Adrenal gland (tissue), 19 donors: ENCODE measurements at places on chromosomes 5 and 9. TPM values are rescaled to one million over a fixed set of nuclear protein-coding genes. Genes with fewer than 3 reads are reported as not detected.

The SPATA31C1 gene
- polyA plus RNA-seq: not detected

The SLC36A1 gene
- polyA plus RNA-seq: 6.4 TPM

The PAM gene
- 236 TPM for polyA plus RNA-seq

The PCDHGB1 gene
- polyA plus RNA-seq: 0.20 TPM

The IFNK gene
- not detected for polyA plus RNA-seq

The IFNA6 gene
- not detected for polyA plus RNA-seq

The NEUROG1 gene
- not detected for polyA plus RNA-seq

The PRUNE2 gene
- polyA plus RNA-seq: 7.4 TPM

DNA sequence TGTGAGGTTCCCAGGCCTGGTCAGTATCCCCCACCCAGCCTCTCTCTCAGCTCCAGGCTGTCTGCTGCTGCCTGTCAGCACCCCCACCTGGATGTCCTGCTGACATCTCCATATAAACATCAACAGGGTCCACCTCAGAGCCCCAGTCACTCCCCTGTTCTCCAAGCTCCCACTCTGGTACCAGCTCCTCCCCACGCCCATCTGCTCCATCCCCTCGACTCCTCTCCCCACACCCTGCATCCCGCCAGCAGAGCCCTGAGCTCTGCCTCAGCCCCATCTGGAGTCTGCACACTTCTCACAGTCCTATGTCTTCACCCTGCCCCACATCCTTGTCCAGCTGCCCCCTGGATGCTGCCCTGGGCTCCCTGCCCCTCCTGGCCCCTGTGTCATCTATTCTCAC, 67.7 kb upstream of the LRRTM2 start:
- peak; percentile 50 for DNase-seq

- peak; percentile 31 for DNase-seq
Observed at GRCh38 chr5:140140435-140140834, 14.7 kb downstream of the IGIP start.

GRCh38 chr5:36057386-36057785, 9.3 kb downstream of the UGT3A2 start:
- DNase-seq: no peak

DNA sequence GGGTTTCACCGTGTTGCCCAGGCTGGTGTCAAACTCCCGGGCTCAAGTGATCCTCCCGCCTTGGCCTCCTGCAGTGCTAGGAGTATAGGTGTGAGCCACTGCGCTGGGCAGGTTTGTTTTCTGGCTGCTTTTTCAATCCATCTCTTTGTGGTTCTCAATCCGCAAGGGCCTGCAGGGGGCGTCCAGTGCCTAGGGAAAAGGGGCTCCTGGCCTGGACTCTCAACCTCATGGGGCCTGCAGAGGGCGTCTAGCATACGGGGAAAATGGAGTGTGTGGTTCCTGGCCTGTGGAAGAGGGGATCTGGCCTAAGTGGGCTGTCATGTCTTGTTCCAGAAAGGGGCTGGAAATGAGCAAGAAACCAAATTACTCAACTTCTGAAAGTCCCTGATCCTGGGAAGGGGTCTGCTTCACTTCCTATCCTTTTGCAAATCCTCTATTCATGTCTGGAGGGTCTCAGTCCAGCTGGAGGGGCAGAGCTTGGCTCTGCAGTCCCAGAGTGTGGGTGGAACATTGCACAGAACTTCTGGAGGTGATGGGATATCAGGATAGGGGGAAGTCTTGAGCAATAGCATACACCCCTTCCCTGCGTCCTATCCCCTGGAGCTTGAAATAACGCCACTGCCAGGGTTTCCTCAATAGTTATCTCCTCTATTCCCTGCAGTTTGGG, 12.7 kb upstream of the CCL27 start:
- peak; percentile 40 for DNase-seq

- DNase-seq: no peak
Observed at GRCh38 chr9:121694600-121694999, 43.2 kb downstream of the DAB2IP start.

DNA sequence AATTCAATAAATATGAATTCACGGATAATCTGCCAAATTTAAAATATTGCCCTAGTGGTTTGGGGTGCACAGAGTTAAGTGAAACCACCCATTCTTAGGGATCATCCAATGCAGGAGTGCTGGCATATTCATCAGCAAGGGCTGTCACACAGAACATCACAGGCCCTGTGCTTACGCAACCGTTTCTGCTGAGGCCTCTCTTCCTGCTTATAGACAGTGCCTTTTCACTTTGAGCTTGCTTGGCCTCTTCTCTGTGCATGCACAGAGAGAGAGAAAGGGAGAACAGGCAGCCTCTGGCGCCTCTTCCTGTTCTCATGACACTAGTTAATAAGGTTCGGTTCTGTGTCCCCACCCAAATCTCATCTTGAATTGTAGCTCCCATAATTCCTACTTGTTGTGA, 366.3 kb downstream of the ICE1 start:
- DNase-seq: no peak

DNA sequence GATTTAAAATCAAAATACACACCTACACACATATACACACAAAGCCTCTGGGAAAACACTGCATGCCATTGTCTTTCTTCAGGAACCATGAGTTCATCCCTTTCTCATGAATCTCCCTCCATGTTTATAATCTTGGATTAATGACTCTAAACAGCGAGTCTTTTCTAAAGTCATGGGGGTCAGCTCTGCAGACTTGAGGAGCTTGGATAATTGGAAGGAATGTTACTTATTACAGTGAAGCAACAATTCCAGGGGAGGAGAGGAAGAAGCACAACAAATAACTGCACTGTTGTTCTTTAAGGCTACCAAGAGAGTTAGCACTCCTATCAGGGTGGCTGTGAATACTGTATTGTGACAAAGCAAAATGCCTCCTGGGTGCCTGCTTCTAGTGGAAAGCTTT, 444.7 kb downstream of the ANXA1 start:
- DNase-seq: no peak

DNA sequence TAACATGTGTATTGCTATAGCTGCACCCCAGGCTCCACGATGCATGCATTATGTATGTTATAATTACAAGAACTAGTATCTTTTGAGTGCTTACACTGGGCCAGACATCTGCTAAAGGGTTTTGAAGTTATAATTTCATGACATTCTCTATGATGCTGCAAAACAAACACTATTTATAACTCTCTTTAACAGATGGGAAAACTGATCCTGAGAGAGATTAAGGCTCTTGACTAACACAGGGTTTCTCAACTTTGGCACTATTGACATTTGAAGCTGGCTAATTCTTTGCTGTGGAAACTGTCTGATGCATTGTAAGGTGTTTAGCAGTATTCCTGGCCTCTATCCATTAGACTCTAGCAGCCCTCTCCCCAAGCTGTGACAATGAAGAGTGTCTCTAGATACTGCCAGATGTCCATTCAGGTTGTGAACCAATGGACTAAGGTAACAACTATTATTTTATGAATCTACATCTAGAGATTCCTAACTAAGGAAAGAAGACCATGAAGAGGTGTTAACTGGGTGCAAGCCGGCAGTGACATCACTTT, 258.6 kb downstream of the ASTN2 start:
- DNase-seq: no peak

GRCh38 chr9:38362852-38363588, 29.5 kb upstream of the ALDH1B1 start:
- peak; percentile 66 for DNase-seq

DNA sequence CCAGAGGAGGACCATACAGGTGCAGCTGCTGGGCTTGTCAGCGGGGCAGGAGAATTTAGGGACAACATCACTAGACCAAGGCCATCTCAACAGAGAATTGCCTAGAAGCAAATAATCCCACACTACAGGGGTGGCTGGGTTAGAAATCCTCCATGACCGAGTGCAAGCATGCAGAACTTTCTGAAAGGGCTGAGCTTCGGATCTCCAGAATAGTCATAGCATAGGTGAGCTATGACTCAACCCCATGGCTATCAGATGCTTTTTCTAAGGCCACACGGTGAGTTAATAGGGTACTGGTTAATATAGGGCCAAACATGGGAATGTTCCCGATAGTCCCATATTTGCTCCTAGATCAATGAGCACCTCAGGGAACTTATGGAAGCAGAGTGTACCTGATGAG, 4.2 kb downstream of the KCNIP1 start:
- DNase-seq: no peak

DNA sequence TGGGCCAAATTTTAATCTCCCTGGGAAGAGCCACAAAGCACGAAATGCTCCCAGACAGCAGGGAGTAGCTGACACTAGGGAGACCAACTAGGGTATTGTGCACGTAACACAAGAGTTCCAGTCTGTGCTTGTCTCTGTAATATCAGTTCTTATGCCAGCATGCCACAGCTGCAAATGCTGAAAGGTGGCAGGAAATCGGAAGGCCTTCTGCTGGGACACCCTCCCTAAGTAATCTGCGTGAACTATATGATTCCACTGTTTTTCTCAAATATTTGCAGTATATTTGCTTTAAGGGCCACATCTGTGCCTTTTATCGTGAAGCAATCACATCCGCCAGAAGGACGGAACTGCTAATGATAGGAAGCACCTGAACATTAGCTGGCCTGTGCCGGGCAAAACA, 12.6 kb downstream of the VLDLR start:
- no peak for DNase-seq

DNA sequence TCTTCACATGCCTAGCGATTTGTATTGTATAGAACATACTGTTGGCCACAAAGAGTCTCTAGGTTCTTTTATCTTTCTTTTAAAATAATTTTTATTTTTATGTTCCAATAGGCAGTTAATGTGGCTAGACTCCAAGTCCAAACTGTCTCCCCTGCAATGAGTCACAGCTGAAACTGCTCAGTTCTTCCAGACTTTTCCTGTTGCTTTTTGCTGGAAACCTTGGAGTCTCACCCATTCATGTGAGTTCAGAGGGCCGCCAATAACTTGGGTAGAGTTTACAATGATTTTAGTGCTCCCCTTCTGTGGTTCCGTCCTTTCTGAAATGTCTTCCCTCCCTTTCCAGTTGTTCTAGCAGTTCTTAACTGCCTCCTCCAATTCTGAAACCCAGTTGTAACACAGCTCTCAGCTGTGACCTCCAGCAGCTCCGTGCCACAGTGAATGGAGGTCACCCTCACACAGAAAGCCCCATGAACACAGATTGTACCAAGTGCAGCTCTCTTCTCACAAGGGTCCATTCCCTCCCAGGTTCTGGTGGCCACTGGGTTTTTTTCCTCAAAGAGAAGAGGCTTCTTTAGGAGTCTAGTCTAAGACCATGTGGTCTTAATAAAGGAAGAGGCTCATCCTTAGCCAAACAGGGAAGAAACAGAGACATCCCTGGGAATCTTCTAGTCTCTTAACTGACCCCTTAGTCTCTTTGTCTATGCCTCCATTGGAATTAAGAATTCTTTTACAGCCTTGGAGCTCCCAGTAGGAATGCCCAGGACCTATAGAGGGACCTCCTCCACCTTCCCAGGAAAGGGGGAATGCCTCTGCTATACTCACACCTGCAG, 198.5 kb downstream of the SPOCK1 start:
- DNase-seq: peak; percentile 54

GRCh38 chr9:3954331-3955304, 345.2 kb downstream of the GLIS3 start:
- DNase-seq: peak; percentile 57

GRCh38 chr5:172885597-172886340, 51.7 kb downstream of the ERGIC1 start:
- peak; percentile 44 for DNase-seq

GRCh38 chr5:67976891-67977601, 238.5 kb upstream of the PIK3R1 start:
- DNase-seq: no peak

DNA sequence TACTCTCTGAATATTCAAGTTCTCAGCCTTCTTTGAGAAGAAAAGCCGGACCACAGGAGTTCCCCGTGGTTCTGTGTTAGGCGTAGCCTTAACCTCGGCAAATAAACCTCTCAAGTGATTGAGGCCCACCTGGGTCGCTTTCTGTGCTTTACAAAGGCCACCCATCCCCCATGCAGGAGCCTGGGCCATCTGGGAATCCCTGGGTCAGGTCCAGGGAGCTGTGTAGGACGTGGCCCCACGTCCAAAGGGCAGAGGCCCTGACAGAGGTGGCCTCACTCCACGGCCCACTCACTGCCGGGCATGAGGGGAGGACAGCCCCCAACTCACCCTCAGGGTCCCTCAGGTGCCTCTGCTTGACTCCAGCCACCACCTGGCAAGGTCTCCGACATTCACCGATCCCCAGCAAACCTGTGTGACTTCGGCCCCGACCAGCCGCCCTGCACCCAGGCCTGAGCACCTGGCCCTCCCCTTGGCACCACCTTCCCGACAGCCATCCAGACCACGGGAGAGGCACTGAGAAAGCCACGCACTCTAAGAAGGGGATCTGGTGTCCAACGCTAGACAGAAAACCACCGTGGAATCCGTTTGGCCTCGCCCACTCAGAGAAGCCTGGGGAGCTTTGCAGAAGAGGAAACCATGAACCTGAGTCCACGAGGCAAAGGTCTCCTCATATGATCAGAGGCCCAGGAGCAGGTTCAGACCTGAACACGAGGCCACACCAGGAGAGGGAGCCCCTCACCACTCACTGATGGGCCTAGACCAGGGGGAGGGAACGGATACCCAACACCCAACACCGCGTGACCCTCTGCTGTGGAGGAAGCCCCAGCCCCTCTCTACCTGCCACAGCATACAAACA, 4.5 kb downstream of the SLC12A7 start:
- DNase-seq: no peak

DNA sequence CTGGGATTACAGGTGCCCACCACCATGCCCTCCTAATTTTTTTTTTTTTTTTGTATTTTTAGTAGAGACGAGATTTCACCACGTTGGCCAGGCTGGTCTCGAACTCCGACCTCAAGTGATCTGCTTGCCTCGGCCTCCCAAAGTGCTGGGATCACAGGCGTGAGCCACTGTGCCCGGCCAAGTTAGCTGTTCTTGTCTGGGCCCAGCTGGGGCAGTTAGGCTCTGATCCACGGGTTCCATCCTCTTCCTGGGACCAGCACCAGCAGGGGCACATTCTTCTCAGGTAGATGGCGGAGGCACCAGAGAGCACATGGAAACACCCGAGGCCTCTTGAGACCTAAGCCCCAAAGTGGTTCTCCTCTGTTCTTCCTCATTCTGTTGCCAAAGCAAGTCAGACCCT, 281.6 kb downstream of the PBX3 start:
- DNase-seq: no peak

DNA sequence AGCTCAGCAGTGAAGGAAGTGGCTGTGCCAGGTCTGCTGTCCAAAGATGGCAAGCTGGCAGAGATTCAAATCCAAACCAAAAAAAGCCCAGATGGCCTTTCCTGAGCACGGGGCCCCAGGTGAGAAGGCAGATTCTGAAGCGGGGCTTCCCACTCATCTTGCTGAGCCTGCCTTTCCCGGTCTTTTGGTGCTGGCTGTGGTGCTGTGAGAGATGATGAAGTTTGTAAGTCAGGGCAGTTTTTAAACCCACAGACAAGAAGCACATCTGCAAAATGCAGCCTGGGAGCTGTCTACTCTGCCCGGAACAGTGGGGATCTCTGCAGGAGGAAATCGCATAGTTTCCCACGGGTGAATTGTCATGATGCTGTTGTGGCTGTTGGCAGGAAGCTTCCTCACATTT, 85.0 kb upstream of the IRX4 start:
- no peak for DNase-seq

- no peak for DNase-seq
Observed at GRCh38 chr5:90909940-90910339, 351.3 kb downstream of the ADGRV1 start.

- DNase-seq: no peak
Observed at GRCh38 chr5:142486020-142486419, 161.2 kb upstream of the SPRY4 start.
